ENCODE measurements at places on chromosomes 3 and 15. TPM values are rescaled to one million over a fixed set of nuclear protein-coding genes. Genes with fewer than 3 reads are reported as not detected.

Gene ROBO2
- total RNA-seq: not detected

Gene HYAL3
- total RNA-seq: 10.3 TPM

Gene ACOX2
- total RNA-seq: 12.8 TPM

- no peak for DNase-seq
Measured at GRCh38 chr3:194083637-194084224, 52.2 kb upstream of the HES1 start.

DNA sequence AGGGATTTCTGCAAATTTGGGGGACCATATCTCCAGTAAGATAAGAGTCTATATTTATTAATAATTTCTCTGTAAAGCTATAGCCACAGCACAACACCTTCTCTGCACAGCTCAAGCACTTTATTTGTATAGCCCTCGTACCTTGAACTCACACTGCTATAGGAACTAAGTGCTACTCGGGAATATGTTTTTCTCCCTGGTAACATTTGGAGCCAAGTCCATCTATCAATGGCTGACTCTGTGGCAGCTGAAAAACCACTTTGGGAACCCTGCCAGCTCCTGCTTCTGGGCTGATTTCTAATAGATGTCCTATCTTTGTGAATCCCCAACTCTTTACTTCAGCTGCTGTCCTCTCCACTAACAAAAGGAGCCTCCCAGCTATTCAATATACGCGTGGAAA is 298.5 kb downstream of the GBE1 start:
- DNase-seq: no peak

DNA sequence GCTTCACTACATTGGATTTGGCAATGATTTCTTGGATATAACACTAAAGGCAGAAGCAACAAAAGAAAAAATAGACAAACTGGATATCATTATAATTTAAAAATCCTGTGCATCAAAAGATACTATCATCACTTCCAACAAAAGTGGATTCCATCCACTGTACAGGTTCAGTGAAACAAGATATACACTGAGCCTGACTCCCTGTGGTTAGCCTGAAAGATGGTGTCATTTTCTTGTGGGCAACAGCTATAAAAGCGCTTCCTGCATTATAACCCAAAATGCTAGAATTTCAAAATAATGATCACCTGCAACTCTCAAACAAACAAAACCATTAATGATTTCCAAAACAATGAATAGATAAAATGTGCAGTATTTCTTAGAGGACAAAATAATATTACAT is 39.6 kb upstream of the TBC1D23 start:
- DNase-seq: no peak

GRCh38 chr15:54289590-54290136 is 311.4 kb downstream of the UNC13C start:
- DNase-seq: no peak

GRCh38 chr3:37969596-37970100 is 20.9 kb upstream of the VILL start:
- DNase-seq: no peak

All from HCT116 (cell line).